Colonic mucosa (tissue), 4 donors: ENCODE measurements at places on chromosomes 6 and 20. TPM values are rescaled to one million over a fixed set of nuclear protein-coding genes. Genes with fewer than 3 reads are reported as not detected.

The TSPYL1 gene
- total RNA-seq: 94.3 TPM

The WFDC12 gene
- not detected for total RNA-seq

The CCDC170 gene
- 0.77 TPM for total RNA-seq

The HLA-DRA gene
- total RNA-seq: 185 TPM

- DNase-seq: peak; percentile 90
- H3K27ac ChIP-seq: peak within 1 kb of the TSS; percentile 49
- peak within 1 kb of the TSS; percentile 60 for H3K4me3 ChIP-seq
- H3K36me3 ChIP-seq: no peaks in the 10 kb centered on the region
- no peaks in the 10 kb centered on the region for H3K27me3 ChIP-seq
Observed at GRCh38 chr6:29632789-29633533, at the start of gene GABBR1. TSS of gene GABBR1 (minus strand) at chr6:29633183. CDS start at chr6:29632385, 798 bp downstream.

DNA sequence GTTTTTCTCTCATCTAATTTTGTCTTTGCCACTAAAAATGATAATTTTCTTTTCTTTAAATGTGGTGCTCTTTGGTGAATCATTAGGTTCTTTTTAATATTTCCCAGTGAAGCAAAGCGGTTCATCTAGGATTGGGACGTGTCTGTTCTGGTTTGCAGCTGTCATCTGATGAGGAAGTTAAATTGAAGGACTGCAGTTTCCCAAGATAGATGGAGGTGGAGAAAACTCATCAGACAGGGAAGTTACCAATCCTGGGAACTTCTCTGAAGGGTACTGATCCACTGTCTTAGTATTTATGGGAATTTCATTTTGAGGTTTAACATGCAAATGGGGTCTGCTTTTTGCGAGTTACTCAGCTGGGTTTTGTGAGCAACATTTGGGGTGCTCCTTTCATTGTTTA lies 2.4 kb upstream of the AARS2 start:
- no peaks in the 10 kb centered on the region for H3K36me3 ChIP-seq
- no peak for DNase-seq
- no peak overlapping the region for H3K27ac ChIP-seq
- no peaks in the 10 kb centered on the region for H3K4me1 ChIP-seq
- no peaks in the 10 kb centered on the region for H3K27me3 ChIP-seq

The SLC17A9 gene
- 54.7 TPM for total RNA-seq

DNA sequence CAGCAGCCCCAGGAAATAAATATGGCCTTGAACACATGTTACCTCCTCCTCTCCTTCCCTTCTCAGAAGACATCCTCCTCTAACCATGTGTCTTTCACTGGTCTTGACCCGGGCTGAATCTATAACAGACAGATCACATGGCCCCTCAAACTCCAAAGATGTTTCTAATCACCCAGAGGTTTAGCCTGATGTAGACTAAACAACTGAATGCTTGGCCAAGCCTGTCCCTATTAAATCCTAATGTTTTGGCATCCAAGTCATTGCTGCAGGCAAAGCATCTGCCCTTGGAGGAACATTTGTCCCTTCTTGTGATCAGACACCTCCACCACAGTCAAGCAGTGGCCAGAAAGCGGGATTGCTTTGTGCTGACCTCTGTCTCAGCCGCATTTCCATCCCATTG lies 65.5 kb downstream of the ANKRD60 start:
- no peaks in the 10 kb centered on the region for H3K27me3 ChIP-seq
- no peak overlapping the region for H3K4me3 ChIP-seq
- no peak overlapping the region for H3K27ac ChIP-seq
- no peaks in the 10 kb centered on the region for H3K4me1 ChIP-seq
- H3K36me3 ChIP-seq: no peaks in the 10 kb centered on the region

GRCh38 chr20:1918491-1919165 lies 23.4 kb downstream of the SIRPA start:
- H3K4me3 ChIP-seq: no peak overlapping the region
- H3K27me3 ChIP-seq: no peaks in the 10 kb centered on the region
- DNase-seq: no peak
- H3K4me1 ChIP-seq: no peaks in the 10 kb centered on the region
- H3K36me3 ChIP-seq: no peaks in the 10 kb centered on the region
- H3K27ac ChIP-seq: no peak overlapping the region

The OR12D3 gene
- total RNA-seq: not detected

- no peak overlapping the region for H3K4me3 ChIP-seq
- DNase-seq: no peak
- no peaks in the 10 kb centered on the region for H3K27me3 ChIP-seq
- H3K4me1 ChIP-seq: no peaks in the 10 kb centered on the region
- no peak overlapping the region for H3K27ac ChIP-seq
- no peaks in the 10 kb centered on the region for H3K36me3 ChIP-seq
Observed at GRCh38 chr20:44188752-44189151, 1.8 kb upstream of the JPH2 start.

GRCh38 chr6:5435449-5435848 lies 174.1 kb downstream of the FARS2 start:
- no peaks in the 10 kb centered on the region for H3K27me3 ChIP-seq
- no peaks in the 10 kb centered on the region for H3K36me3 ChIP-seq
- no peak overlapping the region for H3K4me3 ChIP-seq
- H3K4me1 ChIP-seq: no peaks in the 10 kb centered on the region
- no peak overlapping the region for H3K27ac ChIP-seq

- no peaks in the 10 kb centered on the region for H3K36me3 ChIP-seq
- no peaks in the 10 kb centered on the region for H3K27me3 ChIP-seq
- no peak overlapping the region for H3K4me3 ChIP-seq
- no peak for DNase-seq
- no peak overlapping the region for H3K27ac ChIP-seq
Observed at GRCh38 chr20:51715163-51715855, 52.9 kb downstream of the ATP9A start.

DNA sequence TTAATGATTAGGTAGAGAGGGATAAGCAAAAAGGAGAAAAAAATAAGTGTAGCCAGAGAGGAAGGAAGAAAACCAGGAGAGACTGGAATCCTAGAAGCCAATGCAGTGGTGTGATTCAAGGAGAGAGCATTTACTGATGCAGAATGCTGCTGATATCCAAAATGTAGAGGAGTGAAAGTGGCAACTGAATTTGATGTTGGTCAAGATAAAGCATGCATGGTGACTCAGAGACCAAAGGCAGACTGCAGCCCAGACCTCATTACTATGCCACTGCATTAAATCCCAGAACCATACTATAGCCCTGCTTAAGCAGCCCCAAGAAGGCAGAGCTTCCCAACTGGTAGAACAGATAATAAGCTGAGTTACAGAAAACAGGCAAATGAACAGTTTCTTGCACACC lies 15.8 kb downstream of the KLHL32 start:
- H3K4me3 ChIP-seq: no peak overlapping the region
- no peak for DNase-seq
- H3K27ac ChIP-seq: no peak overlapping the region

- no peaks in the 10 kb centered on the region for H3K27me3 ChIP-seq
- DNase-seq: no peak
- no peaks in the 10 kb centered on the region for H3K36me3 ChIP-seq
- H3K4me3 ChIP-seq: no peak overlapping the region
Observed at GRCh38 chr6:34518669-34519365, 37.3 kb downstream of the SPDEF start.

DNA sequence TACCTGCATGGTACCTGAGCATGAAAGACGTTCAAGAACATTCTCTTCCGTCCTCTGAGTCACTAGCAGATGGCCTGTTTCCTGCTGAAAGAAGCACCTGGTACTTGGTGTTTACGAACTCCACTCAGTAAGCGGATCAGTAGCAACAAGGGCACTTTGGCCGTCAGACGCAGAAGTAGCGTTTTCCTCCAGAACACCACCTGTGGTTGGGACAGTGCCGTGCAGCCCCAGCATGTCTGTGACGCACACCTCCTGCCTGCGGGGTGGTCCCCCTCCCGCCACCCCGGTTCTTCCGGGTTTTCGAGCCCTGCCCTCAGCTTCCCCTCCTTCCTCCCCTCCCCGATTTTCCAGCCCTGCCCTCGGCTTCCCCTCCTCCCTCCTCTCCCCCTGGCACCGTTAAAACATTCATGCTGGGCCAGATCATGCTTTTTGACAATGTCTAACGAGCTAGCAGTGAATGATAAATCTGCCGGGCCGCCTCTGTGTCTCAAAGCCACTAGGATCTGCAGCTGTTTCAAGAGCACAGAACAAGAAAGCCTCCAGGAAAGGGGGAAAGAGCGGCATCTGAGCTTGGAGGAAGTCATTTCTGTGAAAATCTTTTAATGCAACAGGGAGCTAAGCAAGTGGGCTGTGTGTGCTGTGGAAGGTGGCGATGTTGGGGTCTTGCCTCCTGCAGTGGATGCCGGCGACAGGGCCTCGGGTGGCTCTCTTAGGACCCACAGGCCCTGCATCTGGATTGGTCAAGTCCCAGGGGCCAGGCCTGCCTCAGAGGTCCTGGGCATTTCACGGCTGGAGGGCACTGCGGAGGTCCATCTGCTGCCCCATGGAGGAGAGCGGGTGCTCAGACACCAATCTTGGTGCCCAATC lies 207.9 kb downstream of the ERMARD start:
- H3K4me3 ChIP-seq: no peak overlapping the region
- peak; percentile 33 for DNase-seq
- H3K4me1 ChIP-seq: no peaks in the 10 kb centered on the region
- H3K36me3 ChIP-seq: no peaks in the 10 kb centered on the region

The PDYN gene
- total RNA-seq: not detected

GRCh38 chr20:47337413-47337812 lies 19.1 kb downstream of the ZMYND8 start:
- no peaks in the 10 kb centered on the region for H3K27me3 ChIP-seq
- no peak overlapping the region for H3K27ac ChIP-seq
- no peak for DNase-seq
- H3K36me3 ChIP-seq: no peaks in the 10 kb centered on the region

The PI16 gene
- total RNA-seq: 2.6 TPM

The LY6G6C gene
- total RNA-seq: 2.3 TPM
